Testis (tissue), 5 donors: ENCODE measurements at places on chromosomes 12 and 14. TPM values are rescaled to one million over a fixed set of nuclear protein-coding genes. Genes with fewer than 3 reads are reported as not detected.

- DNase-seq = no peak
These were observed 44.0 kb downstream of the TRAF3 start for GRCh38 chr14:102821252-102821651.

The TMEM119 gene
- 5.3 TPM for total RNA-seq

- DNase-seq = no peak
These were observed 174.7 kb downstream of the SLC2A13 start for GRCh38 chr12:39931231-39931630.

The SLC24A4 gene
- 10.6 TPM for total RNA-seq

DNA sequence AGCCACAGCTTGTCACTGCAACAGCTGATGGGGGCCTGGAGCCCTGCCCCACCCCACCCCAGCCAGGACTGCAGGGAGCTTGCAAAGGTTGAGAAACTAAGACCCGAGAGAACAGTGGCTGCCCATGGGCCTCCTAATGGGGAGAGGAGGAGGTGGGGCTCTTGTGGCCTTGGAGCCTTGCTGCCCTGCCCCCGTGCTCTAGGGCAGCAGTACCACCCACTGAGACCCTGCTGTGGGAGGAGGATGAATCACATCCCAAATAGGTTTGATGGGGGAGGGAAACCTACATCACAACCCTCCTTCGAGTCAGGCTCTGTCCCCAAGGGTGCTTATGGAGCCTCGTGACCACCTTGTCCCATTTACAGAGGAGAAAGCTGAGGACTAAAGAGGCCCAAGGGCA lies 15.9 kb downstream of the HHIPL1 start:
- no peak for DNase-seq

The HOXC13 gene
- 0.63 TPM for total RNA-seq

The LETMD1 gene
- 75.3 TPM for total RNA-seq

- no peak for DNase-seq
These were observed 64.7 kb upstream of the CISTR start for GRCh38 chr12:53816360-53817020.

GRCh38 chr12:30286345-30286926 lies 409.2 kb downstream of the IPO8 start:
- DNase-seq = peak; percentile 21
